ENCODE measurements at places on chromosomes 3 and 15.

DNA sequence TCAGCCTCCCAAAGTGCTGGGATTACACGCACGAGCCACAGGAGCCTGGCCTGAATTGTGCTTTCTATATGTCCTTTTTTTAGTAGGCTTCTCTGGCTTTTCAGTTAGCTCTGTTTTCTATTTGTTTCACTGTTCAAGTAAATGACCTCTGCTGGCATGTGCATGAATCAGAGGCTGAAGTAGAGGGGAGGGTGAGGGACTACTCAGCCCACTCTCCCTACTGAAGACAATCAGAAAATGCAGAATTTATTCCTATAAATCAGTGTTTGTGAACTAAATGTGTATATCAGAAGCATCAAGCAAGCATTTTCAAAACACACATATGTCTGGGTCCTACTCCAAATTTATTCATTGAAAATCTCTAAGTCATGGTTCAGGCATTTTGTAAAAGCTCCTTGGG is 45.0 kb downstream of the ZMAT3 start:
- DNase-seq = no peak

DNA sequence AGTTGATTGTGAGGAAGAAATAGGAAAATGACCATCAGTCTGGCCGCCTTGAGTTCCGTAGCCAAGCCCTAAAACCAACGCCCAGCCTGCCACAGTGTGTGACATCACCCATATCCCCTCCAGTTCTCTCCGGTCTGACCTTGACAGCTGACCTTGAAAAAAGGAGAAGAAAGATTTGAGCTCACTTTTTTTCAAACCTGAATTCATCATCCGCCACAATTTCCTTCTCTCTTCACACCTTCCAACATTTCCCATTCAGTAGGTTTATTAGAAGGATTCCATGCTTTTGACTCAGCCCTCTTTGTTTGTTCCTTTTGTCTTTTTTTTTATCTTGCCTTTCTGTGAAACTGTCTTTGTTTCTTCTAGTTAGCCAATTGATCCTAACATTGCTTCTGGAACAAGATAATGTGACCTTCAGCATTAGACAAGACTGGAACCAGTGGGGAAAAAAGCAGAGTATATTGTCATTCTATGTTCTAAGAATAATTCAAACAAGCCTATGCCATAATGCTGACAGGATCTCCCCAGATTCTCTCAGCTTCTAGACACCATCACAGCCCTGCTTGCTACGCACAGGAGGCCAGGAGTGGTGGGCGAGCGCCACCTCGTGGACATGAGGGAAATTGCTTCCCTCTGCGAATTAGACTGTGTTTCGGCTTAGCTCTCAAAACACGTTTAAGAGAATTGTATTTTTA is 283.1 kb downstream of the FGF12 start:
- DNase-seq = peak; percentile 12

DNA sequence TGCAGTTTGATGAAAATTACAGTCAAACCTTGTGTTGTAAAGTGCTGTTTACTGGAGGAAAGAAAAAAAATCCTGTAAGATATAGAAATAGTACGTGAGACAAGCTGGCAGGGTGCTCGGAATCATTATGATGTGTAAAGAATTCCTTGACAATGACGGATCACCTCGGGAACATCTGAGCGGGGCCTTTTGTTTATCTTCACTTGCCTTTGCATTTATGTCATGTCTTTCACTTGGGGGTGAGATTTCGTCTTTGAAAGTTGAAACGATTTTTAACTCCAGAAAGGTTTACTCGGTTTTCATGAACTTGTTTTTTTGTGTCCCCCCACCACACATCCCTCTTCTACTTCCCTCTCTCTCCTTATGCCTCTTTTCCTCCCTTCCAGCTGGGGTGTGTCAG is 128.3 kb upstream of the VEPH1 start:
- no peak for DNase-seq

GRCh38 chr3:34988296-34988695 is 651.0 kb upstream of the ARPP21 start:
- no peak for DNase-seq

DNA sequence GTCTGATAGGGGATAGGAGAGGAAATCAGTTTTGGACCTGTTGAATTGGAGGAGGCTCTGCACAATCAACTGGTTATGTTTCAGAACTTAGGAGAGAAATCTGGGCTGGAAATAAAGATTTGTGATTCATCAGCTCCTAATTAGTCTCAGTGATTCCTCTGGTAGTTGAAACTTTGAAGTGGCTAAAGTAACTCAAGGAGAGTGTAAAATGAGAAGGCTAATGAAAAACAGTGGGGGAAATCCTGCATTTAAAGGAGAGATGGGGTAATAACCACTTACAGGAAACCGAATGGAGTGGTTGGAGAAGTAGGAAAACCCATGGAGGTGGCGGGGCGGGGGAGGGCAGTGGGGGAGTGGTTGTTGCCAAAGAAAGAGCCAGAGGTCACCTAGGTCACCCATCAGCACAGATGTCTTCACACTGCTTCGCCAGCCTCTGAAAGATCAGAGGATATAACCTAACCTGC is 32.6 kb downstream of the MAP2K5 start:
- no peak for DNase-seq

GRCh38 chr3:71512544-71512943 is 71.0 kb downstream of the FOXP1 start:
- DNase-seq = no peak

DNA sequence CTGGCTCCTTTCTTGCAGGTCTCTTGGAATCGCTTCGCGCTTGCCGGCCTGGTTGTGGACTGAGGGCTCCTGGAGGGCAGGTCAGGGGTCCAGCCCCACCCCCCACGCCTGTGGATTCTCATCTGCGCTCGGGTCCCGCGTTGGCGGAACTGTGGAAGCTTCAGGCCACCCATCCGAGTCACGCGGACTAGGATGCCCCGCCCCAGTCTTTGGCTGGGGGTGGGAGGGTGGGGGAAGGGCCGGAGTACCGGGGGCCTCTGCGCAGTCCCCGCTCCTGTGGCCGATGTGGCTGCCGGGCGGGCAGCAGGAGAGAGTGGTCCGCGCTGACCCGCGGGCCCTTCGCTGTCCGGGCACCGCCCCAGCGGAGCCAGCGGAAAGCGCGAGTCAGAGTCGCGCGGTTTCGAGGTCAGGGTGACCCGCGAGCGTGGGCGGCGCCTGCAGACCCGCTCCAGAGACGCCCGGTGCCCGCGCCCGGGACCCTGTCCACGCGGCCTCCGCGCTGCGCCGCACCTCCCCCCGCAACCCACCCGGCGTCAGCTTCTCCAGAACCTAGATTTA is 114.2 kb downstream of the KLF13 start:
- DNase-seq = no peak

DNA sequence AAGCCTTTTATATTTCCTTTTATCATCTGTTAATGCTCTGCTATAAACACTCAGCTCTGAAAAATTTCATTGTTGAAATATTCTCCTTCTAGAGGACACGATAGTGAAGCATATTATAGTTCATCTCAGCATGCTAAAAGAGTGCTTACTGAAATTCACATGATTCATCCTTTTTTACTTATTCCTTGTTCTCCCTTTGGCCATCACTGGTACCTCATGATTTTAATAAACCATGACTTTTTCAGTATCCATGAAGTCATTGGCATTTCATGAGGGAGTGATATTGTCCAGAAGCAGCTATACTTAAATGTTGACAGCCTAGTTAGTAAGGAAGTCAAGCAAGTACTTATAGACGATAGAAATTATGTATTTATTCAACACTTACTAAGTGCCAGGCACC is 112.7 kb downstream of the PROS1 start:
- DNase-seq = no peak

DNA sequence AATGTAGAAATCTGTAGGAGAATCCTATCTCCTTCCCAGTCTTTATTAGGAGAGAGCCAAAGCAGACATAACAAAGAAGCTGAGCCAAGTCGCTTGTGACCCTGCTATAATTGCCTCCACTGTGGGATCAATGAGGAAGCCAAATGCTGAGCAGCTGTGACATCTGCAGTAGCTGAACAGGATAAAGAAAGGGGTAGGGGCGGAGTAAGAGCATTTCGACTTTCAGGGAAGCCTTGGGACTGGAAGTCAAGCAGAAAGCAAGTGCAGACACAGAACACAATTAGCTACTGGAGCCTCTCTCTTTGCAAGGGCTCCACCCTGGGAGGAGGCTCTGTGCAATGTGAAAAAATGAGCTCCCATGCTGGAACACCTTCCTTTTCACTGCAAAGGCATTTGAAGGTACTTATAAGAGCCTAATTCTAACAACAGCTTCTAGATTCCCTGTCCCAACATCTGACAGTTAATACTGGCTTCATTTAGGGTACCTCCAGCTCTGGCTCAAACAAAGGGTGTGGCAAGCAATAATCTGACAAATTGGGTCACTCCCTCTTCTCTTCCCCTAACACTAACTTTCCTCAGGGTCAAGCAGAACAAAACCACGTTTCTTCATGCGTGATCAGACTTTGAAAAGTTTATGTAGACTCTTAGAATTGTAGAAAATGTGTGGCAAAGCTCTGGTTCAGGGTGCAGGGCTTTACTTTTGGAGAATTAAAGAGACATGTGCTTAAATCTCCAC is 166.4 kb downstream of the CADPS start:
- DNase-seq = no peak

DNA sequence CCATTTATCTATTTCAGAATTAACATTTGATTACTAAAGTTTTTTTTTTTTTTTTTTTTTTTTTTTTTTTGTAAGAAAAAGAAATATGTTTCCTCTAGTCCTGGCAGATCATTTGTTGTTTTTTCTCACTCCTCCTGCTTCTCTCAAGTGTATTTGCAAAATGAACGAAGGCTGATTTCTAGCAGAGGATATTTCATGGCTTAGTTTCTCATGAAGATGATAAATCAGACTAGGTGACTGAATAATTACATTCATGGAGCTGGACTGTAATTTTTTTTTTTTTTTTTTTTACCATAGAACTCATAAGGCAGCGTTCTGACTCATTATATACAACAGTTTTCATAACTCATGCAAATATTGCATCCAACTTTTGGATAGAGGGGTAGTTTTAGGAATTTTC is 332.5 kb upstream of the SEMA6D start:
- DNase-seq = no peak

DNA sequence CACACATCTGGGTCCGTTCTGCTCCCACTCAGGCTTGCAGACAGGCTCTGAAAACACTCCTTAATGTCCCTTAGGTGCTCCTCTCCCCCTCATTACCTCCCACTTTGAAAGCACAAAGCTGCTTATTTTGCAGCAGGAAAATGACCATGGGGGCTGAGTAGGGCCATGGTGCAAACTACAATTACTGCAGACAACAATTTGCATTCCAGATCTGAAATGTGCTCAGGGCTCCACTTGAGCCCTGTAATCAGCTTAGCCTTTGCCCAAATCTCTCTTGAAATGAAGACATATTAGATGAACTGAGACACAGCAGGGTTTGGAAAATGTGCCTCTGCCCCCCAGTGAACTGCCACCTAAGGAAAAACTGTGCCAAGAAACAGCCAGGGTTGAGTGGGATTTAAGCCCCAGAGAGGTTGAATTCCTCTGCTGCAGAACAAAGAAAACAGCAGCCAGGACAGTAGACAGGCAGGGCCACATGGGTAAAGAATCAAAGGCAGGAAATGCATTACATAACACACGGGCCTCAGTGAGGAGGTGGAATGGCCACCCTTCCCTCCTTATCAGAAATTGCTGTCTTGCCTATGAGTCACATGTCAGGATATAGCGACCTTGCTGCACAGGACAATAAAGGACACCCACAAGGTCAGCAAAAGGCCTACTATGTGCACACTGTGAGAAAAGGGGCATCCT is 126.8 kb upstream of the ARHGEF3 start:
- no peak for DNase-seq

- no peak for DNase-seq
Measured at GRCh38 chr3:33194303-33194702, 24.3 kb downstream of the SUSD5 start.

DNA sequence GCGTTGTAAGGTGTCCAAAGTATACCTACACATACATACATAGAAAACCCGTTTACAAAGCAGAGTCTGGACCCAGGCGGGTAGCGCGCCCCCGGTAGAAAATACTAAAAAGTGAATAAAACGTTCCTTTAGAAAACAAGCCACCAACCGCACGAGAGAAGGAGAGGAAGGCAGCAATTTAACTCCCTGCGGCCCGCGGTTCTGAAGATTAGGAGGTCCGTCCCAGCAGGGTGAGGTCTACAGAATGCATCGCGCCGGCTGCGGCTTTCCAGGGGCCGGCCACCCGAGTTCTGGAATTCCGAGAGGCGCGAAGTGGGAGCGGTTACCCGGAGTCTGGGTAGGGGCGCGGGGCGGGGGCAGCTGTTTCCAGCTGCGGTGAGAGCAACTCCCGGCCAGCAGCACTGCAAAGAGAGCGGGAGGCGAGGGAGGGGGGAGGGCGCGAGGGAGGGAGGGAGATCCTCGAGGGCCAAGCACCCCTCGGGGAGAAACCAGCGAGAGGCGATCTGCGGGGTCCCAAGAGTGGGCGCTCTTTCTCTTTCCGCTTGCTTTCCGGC is 318.6 kb downstream of the FGF12 start:
- DNase-seq = no peak

GRCh38 chr15:92989470-92989869 is 89.3 kb downstream of the CHD2 start:
- DNase-seq = no peak

DNA sequence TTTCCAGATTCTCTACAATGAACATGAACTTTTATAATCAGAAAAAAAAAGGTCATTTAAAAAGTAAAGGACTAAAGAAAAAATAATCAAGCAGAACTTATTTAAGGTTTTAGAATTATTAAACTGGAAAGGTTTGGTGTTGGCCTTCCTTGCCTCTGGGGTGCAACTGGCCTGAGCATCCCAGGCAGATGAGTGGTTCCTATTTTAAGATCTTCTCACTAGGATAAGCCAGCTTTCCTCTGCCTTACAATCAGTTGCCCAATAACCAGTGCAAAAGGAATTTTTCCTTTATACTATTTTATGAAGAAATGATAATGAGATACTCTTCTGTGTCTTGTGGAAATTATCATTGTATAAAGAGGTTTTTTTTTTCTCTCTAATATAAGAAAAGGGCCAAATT is 56.6 kb downstream of the SEC22A start:
- DNase-seq = no peak

DNA sequence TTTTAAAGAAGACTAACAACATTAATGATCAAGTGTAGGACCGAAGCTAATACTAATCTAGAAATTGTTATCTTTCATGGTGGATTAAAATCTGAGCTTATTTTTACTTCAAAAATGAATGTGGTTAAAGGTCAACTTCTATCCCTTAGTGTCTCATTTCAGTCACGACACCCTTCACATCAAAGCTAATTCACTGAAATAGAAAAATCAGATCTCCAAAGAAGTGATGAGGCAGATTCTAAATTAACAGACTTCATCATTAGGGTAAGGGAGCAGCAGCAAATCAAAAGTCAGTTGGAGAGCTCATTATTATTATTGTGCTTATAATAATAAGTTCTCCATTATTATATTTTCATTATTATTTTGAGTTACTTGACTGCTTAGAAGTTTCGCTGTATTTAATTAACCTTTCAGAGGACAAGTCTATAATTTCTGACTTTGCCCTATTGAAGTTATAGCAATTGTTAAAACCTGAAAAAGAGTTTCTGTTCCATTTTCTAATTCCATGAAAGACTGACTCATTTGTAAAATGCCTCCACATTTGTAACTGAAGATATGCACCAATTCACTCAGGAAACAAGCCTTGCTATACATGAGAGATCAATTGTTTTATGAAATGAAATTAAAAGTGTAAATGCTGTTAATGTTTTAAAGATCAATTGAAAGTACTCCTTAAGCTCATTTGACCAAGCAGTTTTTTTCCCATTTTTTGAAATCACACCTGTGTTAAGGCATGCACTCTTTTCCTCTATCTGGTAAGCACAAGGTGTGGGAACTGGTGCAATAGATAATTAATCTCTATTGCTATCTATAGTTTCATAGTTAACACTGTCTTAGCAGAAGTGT is 23.1 kb upstream of the CMC1 start:
- no peak for DNase-seq
